NCI-H2081 treated with DMSO at 0.1 percent for 48 hours (cell line): ENCODE measurements at places on chromosomes 2 and 18.

GRCh38 chr2:144242311-144242710 lies 277.6 kb downstream of the ZEB2 start:
- DNase-seq, result no peak

DNA sequence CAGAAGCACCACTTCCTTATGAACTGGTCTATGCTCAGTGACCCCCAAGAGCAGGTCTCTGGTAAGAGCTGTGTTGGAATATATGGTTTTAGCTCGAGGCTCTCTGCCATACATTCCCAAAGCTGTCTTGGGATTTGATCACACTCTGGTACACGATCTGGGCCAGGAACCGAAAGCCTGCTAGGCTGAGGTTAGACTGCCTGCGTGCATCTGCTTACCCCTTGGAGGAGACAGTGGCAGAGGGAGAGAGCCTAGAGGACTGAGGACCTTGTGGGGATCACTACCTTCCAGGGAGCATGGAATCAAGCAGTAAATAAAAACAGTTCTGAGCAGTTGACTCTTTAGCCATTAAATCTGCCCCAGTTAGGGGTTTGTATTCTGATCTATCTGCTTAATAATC lies 63.7 kb downstream of the ZNF532 start:
- DNase-seq, result no peak

- no peak for DNase-seq
Measured at GRCh38 chr2:237754182-237754581, 44.4 kb upstream of the RBM44 start.

DNA sequence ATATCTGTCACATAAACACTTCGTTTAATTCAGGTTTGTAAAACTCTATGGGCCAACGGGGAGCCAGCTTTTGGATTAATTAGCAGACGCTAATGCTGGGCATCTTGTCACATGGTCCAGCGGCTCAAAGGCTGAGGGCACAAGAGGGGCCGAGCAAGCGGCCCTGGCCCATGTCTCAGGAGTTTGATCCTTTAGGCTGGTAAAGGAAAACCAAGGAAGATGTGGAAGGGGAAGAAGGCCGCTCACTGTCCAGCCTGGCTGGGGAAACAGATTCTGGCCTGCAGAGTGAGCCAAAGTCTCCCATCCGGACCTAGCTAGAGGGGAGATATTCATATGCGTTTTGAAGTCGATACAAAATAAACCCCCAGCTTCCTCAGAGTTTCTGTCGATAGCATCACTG lies 248.6 kb upstream of the SIX2 start:
- no peak for DNase-seq

GRCh38 chr2:3426615-3427014 lies 47.1 kb downstream of the TRAPPC12 start:
- DNase-seq, result no peak

- no peak for DNase-seq
Measured at GRCh38 chr2:161725297-161725696, 101.1 kb downstream of the SLC4A10 start.

DNA sequence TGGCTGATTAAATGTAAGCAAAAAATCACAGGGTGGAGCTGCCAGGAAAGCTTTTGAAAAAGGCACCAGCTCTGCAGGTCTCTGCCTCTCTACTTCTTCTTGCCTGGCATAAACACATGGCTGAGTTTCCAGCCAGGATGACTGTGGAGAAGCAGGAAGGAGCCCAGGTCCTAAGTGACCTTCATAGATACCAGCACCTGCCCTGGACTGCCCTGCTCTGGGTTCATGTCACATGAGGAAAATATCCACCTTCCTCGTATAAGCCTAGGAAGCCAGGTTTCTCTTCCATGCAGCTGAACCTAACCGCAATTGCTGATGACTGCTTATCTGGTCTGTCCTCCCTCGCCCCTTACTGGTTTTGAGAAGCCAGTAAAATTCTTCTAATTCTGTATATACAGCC lies 47.8 kb upstream of the CREB1 start:
- DNase-seq, result no peak

DNA sequence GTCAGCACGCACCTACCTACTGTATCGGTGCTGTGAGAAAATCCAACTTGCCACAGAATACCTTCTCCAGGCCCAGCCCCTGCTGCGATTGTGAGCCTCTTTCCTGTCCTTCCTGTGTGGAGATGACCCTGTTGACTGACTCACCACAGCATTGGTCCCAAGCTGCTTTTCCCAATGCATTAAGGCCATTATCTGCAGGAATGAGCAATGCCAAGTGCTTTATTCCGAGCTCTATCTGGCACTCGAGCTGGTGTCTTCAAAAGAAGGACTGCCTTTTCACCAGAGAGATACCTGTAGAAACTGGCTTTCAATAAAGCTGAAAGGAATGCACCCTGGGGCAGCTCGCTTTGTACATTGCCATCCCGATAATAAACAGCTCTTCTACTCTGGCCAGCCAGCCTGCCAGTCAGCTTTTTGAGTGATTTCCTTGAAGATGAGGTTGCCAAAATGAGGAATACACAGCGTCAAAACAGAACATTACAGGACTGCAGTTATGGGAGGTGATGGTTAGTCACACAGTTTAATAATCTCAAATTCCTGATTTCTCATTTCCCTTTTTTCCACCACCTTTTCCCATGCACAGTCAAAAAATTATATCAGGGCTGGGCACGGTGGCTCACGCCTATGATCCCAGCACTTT lies 8.3 kb upstream of the RNF103 start:
- DNase-seq, result no peak

DNA sequence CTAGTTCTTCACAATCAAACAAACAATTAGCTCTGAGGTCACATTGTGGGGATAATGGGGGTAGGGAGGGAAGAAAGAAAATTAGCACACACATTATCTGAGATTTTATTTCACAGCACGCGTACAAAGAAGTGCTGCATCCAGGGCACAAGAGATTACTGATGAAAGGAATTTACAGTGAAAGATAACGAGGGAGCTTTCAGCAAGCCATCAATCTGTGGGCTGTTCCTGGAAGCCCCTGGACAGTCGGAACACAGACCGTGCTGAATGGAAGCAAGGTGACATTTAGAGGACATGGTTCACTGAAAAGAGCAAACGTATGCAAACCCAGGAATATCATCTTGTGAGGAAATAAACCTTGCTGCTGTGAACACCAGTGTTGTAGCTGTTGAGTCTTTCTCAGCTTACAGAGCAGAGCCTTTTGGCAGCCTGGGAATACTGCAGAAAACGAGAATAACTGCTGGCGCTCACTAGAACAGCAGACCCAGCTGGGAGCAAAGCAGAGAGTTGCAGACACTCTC lies 63.2 kb downstream of the SCG2 start:
- DNase-seq, result peak; percentile 50
